ENCODE measurements at places on chromosomes 6 and 20. TPM values are rescaled to one million over a fixed set of nuclear protein-coding genes. Genes with fewer than 3 reads are reported as not detected.

Gene HLA-DOB
- 1.7 TPM for total RNA-seq

Gene HLA-G
- 0.23 TPM for total RNA-seq

Gene RSPH9
- total RNA-seq = not detected

Gene CD164
- 89.6 TPM for total RNA-seq

Measured in hair follicular keratinocyte (primary cell).